ENCODE measurements at places on chromosomes 16 and 17.

- DNase-seq, result no peak
These were observed 31.8 kb downstream of the CEP95 start for GRCh38 chr17:64538508-64539130.

GRCh38 chr17:82065638-82066303 lies at the start of gene DUS1L:
Gene DUS1L, minus strand, starts transcription at chr17:82065804. Its CDS starts 745 bp downstream, at chr17:82065059.
- peak; percentile 25 for DNase-seq

- DNase-seq, result no peak
These were observed 218.0 kb upstream of the CNTNAP4 start for GRCh38 chr16:76059186-76059585.

GRCh38 chr17:19533718-19534561 lies at the start of gene SLC47A1:
Gene SLC47A1, plus strand, starts transcription at chr17:19533854. Its CDS starts 86 bp downstream, at chr17:19533940.
- peak; percentile 34 for DNase-seq

- DNase-seq, result peak; percentile 94
These were observed 48.9 kb upstream of the MRPS23 start for GRCh38 chr17:57898487-57899311.

DNA sequence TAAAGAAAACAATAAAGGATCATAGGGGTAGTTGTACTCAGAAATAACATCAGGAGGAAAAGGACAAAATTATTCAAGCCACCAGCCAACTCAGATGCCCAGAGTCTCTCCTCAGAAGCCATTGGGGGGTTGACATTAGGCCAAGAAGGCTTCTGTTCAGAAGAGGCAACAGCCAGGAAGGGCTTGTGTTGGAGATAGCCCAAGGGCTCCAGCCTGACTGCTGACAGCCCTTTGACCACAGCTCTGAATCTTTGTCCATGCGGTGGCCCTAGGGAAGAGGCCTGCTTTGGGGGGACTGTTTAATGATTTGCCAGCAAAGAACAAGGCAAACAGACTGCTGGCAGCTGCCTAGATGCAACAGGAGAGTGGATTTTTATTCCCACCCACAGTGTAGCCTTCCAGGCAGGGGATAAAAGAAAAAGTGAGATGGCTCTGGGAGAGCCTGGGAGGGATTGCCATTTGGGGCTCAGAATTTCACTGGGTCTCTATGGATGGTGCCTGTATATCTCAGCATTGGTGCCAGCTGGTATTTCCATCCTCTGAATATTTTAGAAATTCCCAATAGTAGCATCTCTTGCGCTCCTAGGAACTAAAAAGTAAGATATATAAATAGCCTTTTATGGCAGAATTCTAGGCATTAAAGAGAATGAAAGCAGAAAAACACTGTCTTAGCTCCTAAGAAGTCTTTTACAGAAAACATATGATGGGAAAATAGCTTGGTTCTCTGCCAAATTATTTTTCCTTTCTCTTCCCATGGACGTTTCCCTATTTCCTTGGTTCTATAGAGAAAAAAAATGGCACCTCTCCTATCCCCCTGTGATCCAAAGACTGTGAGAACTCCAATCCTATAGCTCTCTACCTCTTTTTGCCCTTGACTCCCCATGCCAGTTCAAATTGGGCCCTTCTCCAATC lies 29.4 kb upstream of the SUPT4H1 start:
- peak; percentile 21 for DNase-seq

- DNase-seq, result peak; percentile 65
These were observed 1.4 kb downstream of the PYDC1 start for GRCh38 chr16:31215287-31216162.

DNA sequence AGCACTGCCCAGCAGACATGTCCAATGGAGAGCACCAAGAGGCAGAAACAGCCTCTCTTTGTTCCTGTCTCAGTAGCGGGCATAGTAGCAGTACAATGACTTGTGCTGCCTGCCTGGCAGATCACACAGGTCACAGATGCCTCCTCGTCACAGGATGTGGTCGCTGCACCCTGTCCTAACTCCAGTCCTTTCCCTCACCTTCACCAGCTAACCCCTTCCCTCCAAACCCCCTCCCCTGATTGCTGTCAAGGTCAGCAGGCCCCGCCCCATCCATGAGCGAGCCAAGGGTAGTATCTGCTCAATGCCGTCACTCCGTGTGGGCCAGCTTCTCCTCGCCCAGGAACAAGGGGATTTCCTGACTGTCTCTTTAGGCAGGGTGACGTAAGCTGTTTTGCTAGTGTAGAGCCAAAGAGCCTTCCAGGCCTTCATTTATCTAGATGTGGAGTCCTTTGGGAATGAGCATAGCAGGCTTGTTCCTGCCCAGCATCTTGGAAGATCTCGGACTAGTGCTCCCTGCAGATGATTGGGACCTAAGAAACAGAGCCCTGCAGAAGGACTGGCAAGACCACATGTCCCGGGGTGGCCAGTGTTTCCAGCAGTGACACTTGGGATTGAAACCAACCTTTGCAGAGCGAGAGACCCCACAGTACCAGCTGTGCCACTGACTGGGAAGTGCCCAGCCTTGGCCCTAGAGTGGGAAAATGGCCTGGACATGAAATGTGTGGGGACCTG lies 75.9 kb upstream of the TNRC6C start:
- peak; percentile 83 for DNase-seq

GRCh38 chr17:16215965-16216316 lies 607 bp upstream of the NCOR1 start:
- no peak for DNase-seq

GRCh38 chr17:74831444-74832146 lies 28.1 kb downstream of the GRIN2C start:
- DNase-seq, result no peak

Data from umbilical cord (tissue), 2 donors.